ENCODE measurements at places on chromosomes 11 and 22.

DNA sequence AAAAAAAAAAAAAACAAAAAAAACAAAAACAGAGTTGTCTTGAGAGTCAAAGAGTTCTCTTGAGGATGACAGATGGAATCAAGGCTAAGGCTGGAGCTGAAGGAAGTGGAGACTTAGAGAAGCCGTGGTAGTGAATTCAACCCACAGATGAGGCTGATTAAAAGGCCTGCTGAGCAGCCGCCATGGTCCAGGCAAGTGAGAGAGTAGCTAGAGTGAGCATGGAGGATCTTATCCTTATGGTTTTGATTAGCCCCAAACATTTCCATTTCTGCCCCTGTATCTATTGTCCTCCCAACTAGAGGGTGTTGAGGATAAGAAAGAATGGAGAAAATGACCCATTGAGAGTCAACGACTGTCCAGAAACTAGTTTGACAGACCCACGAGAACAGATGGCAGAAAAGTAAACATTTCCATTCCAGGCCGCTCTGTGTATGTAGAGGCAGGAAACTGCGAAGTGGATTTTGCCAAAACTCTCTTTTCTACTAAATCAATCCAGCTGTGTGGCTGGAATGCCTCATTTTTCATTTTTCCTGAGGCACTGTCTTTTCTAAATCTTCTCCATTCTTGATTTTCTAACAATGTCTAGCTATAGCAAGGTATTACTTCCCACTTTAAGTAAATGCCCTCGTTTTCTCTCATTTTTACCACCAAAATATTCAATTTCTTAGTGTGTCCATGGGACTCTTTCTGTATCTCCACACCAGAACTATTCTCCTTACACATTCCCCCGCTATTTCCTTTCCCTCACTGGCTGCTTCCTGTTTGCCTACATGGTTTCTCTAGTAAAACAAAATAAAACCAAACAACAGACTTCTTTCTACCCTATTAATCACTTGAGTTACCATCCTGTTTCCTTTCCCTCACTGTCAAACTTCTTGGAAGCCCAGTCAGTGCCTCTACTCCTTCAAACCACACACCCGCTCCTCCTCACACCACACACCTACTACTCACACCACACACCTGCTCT, 5.4 kb upstream of the MMP8 start:
- DNase-seq, result no peak

DNA sequence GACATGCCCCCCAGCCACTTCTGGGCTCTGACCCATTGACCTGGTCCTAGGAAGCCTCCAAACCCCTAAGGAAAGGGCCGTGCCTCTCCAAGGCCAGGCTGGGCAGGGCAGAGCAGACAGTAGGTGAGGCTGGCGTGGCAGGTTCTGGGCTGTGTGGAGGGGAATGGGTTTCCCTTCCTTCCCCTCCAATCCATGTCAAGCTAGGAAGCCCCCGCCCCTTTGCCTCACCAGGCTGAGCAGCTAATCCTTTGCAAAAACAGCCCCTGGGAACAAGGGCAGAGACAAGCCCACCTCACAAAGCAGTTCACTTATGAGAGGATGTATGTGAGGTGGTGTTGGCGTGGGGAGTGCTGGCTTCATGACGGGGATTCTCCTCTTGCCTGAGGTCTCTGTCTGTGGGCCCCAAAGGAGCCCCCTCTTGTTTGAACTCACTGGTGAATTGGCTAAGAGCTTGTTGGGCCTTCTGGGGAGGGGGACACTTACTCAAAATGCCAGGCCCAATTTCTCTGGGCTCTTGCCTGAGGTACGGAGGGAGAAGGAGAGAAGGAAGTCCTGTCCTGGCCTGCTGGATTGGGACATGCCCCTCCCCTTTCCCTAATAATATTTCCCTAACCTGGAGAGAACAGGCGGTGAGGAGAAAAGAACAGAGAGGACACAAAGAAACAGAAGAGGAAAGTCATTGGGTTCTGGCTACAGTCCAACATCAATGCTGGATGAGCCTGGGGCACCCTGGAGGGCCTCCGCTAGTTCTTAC, 1.6 kb upstream of the TRIM29 start:
- DNase-seq, result no peak

- DNase-seq, result no peak
Measured at GRCh38 chr11:68798221-68798813, 43.4 kb downstream of the CPT1A start.

DNA sequence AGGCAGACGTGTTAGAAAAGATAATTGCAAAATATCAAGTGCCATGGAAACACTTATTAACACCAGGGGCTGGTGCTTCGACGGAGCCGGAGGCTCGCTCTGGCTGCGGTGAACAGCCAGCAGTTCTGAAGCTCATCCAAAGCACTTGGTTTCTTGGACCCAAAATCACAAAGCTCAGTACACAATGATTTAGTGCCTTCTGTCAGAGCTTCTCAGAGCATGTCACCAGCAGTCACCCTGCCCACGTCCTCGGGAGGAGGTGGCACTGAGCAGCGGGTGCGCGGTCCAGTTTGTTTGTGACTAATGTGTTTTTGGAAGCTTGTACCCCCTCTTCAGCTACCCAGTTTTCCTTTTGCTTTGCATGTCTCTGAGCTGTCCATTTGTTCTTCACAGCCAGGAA, 58.7 kb upstream of the KIRREL3 start:
- DNase-seq, result no peak

DNA sequence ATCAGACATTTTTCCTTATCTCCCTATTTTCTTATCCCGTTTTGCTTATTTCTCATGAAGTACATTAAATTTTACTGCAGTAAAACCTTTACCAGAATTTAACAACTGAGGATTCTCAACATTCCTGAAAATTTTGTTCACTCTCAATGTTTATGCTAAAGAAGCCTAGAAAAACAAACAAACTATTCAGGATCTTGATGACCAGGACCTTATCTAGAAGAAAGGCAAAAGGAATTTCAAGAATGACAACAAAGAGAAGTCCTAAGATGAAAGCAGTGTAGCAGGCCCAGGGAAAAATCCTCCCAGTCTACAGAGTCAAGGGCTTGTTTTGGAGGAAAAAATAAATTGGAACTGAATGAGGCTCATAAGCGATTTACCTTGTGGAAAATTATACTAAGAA, 283.3 kb upstream of the ARHGAP42 start:
- no peak for DNase-seq

DNA sequence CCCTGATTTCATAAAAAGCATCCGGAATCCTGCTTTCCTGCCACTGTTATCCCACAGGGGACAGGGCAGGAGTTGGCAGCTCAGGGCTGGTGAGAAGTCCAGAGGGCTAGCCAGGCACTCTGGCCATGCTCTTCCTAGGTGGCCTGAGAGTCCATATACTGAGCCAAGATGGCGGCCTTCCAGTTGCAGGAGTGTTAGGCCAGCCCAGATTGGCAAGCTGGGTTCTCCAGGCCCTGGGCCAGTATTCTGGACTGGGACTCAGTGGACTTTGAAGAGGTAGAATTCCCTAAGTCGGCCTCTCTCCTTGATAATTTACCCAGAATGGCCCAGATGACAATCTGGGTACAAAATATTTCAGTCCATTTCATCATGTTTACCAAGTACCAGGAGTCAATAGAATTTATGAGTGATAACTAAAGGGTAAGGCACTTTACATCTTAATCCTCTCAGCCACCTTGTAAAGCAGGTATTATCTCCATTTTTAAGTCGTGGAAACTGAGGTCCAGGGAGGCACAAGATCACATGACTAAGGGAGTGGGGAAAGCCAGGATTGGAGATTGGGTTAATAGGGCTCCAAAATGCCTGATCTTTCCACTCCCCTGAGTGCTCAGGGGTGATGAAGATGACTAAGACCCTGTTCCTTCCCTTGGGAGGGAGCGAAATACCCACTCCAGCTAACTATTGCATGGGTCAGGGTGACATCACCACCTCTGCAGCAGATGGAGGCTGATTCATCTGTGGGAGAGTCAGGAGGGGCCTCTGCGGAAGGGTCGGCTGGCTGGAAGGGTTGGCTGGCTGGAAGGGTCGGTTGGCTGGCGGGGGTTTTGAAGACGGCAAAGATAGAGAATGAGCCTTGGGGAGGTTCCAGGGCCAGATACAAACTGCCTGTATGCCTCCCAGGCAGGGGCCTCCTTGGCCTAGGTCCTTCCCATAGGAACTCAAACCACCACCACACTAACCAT, 1.2 kb upstream of the MICALL1 start:
- no peak for DNase-seq

- peak; percentile 56 for DNase-seq
Measured at GRCh38 chr22:50252082-50253045, 1.3 kb upstream of the HDAC10 start.

Measured in stimulated activated CD8-positive, alpha-beta memory T cell treated with anti-CD3 and anti-CD28 coated beads, Interleukin-4, amount 100 ng/mL, for 1 hour (primary cell).